Fibroblast of the aortic adventitia (primary cell): ENCODE measurements at places on chromosomes 12 and 14. TPM values are rescaled to one million over a fixed set of nuclear protein-coding genes. Genes with fewer than 3 reads are reported as not detected.
A peak's percentile ranks its signal among the peaks of the same experiment; 100 is the strongest.

The CHURC1 gene
- 85.4 and 380 TPM in 2 replicates for total RNA-seq

The DRAM1 gene
- 18.1 and 41.5 TPM in 2 replicates for total RNA-seq

The TRMT61A gene
- 4.7 and 9.2 TPM in 2 replicates for total RNA-seq

The RERG gene
- not detected in 2 replicates for total RNA-seq

The TCL1B gene
- total RNA-seq: 0.98 TPM in 1 of 2 replicates, not detected in the other

The KCNH3 gene
- 0.08 and 0.18 TPM in 2 replicates for total RNA-seq

DNA sequence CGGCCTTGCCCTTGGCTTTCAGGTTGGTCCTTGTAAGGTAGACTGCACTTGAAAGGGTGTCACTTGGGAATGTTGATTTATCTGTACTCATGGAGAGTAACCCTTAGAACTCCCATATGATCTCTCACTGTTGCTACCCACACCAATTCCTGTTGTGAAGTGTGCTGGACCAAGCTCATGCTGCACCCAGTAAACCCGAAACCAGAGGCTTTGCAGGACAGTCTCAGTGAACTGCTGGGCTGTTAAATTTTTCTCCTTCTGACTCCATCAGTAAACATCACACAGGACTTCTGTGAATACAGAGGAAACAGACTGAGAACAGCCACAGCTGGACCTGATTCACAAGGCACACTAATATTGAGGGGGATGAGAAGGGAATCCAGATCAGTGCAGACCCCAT is 783.0 kb downstream of the TMEM121 start:
- no peak for DNase-seq

DNA sequence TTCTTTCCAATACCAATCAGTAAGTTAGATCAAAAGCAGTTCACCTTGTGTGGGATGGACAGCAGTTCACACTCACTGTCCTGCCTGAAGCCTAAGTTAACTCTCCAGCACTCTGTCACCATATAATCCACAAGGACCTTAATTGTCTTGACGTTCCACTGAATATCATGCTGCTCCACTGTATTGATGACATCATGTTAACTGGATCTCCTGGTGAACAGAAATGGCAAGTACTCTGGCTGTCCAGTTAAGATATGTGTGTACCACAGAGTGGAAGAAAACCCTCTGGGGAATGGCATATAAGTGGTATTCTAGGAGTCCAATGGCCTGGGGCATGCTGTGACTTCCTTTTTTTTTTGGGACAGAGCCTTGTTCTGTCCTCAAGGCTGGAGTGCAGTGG is 16.2 kb downstream of the CDKL1 start:
- DNase-seq: no peak

- no peak for DNase-seq
These were observed 8.1 kb downstream of the TMEM179 start for GRCh38 chr14:104596451-104596918.

- peak; percentile 54 for DNase-seq
These were observed 132.0 kb upstream of the NOVA1 start for GRCh38 chr14:26729851-26730250.

GRCh38 chr14:102711207-102711606 is 66.0 kb upstream of the TRAF3 start:
- DNase-seq: no peak

GRCh38 chr12:2297658-2298057 is 244.9 kb downstream of the CACNA1C start:
- no peak for DNase-seq

- peak; percentile 7 for DNase-seq
These were observed 59.1 kb upstream of the SLC6A13 start for GRCh38 chr12:321606-322326.

GRCh38 chr12:69524331-69524630 is 54.1 kb downstream of the FRS2 start:
- DNase-seq: no peak

- peak; percentile 50 for DNase-seq
These were observed 1.5 kb downstream of the RAP1B start for GRCh38 chr12:68612202-68612601.

- no peak for DNase-seq
These were observed 728.5 kb downstream of the FSCB start for GRCh38 chr14:43778570-43778936.

DNA sequence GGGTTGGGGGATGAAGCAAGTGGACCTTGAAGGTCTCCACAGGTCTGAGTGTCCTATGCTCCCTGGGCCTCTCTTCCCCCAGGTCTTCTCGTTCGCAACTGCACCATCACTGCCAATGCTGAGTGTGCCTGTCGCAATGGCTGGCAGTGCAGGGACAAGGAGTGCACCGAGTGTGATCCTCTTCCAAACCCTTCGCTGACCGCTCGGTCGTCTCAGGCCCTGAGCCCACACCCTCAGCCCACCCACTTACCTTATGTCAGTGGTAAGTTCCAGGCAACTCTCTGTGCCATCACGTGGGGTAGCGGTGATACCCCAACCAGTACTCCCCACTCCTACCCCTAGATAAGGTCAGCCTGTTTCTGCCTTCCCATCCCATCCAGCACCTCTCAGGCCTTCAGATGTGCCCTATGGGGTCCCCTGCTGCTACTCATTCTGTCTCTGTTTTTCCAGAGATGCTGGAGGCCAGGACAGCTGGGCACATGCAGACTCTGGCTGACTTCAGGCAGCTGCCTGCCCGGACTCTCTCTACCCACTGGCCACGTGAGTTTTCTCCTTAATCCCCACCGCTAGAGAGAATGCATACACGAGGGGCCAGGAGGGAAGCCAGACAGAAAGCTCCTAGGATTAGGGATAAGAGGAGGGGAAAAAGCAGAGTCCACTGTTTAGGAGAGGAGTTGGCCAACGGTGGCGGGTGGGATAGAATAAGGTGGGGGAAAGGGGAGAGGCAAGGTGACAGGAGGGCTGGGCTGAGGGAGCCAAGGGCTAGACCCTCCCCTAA is 1.6 kb upstream of the TAPBPL start:
- DNase-seq: no peak

DNA sequence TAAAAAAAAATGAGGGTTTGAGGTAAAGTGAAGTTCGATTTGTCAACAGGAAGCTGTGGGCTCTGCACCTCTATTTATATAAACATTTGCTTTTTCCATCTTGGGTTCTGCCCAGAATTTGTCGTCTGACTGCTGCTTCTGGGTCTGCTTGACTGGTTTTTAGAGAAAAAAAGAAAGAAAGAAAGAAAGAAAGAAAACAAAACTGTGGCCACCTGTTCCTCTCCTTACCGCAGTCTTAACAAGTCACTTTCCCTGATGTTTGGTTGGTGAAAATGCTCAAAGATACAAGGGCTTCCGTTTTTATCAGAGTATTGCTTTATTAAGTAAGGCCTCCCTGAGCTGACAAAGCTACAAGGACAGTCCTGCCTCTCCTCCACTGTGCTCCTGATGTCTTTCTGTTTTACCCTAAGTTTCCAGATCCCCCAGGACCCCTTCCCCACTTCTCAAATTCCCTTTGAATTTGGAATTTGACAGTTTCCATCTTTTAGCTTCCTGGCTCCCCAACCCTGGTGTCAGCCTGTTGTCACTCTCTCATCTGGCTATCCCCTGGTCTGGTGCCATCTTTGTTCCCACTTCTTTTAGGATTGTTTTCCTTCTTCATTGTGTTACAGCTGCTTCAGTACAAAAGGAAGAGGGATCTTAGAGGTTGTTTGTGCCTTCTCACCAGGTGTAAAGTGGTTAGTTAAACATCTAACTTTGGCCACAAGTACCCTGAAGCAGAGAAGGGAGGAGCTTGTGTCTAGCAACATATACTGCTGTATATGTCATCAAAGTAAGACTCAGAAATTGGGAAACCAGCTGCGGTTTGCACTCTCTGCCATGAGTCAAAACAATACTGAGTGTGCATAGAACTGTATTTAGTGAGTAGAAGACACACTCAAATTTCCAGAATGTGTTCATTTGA is 18.0 kb downstream of the MFAP5 start:
- DNase-seq: no peak

GRCh38 chr14:35867280-35867629 is 41.1 kb downstream of the BRMS1L start:
- DNase-seq: no peak

GRCh38 chr12:106879612-106880011 is 76.1 kb upstream of the TMEM263 start:
- peak; percentile 49 for DNase-seq

DNA sequence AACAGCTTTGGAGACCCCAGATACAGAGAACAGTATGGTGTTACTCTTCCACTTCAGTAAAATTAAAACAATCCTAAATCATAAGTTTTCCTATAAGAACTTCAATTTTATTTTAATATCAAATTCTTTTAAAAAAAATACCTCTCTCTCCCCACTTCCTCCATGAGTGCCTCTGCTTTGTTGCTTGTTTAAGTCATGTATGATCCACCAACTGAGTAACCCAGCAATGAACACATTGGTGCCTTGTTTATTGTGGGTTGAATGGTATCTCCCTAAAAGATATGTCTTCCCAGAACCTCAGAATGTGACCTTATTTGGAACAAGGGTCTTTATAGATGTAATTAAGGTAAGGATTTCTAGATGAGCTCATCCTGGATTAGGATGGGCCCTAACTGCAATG is 143.5 kb upstream of the EGLN3 start:
- no peak for DNase-seq
